ENCODE measurements at places on chromosomes 4 and X. TPM values are rescaled to one million over a fixed set of nuclear protein-coding genes. Genes with fewer than 3 reads are reported as not detected.

- DNase-seq: no peak
- no peaks in the 10 kb centered on the region for H3K4me1 ChIP-seq
- H3K27ac ChIP-seq: no peak overlapping the region
Observed at GRCh38 chrX:72207366-72207765, 25.8 kb downstream of the PIN4 start.

TSPAN6 gene
- total RNA-seq: 0.07 TPM

DNA sequence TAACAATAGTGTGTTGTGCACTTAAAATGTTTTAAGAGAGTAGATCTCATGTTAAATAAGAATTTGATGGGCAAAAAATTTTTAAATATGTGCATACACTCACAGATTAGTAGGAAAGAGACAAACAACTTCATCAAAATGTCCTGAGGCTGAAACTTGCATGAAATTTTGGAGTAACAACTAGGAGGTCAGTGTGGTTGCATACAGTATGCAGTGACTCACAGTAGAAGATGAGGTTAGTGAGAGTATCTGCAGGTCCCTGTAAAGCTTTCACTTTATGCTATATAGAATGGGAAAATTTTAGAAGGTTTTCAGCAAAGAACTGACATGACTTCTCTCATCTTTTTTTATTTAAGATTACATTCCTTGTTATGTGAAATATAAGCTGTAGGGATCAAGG is 453.1 kb upstream of the KLHL4 start:
- H3K27ac ChIP-seq: no peak overlapping the region
- H3K4me1 ChIP-seq: no peaks in the 10 kb centered on the region
- no peaks in the 10 kb centered on the region for H3K36me3 ChIP-seq
- H3K4me3 ChIP-seq: no peak overlapping the region
- H3K27me3 ChIP-seq: no peaks in the 10 kb centered on the region

RNF128 gene
- not detected for total RNA-seq

TDO2 gene
- total RNA-seq: not detected

CCSER1 gene
- 14.4 TPM for total RNA-seq

DNA sequence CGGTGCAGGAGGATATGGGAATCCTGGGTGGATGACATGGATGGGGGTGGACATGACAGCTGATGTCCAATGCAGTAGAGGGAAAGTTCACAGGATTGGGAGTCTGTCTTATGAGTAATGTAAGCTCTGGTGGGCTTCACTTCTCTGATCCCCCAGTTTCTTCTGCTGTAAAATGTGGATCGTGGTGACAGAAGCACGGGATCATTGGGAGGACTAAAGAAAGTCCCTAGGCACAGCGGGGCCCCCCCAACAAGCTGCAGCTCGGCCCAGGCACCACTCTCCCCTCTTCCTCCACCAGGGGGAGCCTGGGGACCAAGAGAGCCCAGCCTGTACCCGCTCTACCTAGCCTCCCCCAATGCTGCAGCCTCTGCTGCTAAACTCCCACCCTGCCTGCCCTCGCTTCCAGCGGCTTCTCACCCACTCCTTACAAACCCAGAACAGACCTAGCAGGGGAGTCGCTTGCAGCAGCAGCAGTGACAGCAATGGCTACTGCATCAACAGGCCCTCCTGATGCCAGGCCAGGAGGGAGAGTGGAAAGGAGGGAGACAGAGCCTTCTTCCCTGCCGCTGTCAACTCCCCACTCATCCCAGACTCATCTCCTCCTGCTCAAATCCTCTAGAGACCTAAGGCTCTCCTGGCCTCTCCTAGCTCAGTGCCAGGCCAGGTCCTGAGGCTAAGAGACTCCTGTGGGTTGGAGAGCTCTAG is 36.1 kb upstream of the IQSEC2 start:
- no peak overlapping the region for H3K4me3 ChIP-seq
- peak; percentile 54 for DNase-seq
- no peaks in the 10 kb centered on the region for H3K36me3 ChIP-seq
- peaks cover 28% of the 10 kb centered on the region for H3K4me1 ChIP-seq
- peaks cover 23% of the 10 kb centered on the region for H3K27me3 ChIP-seq
- no peak overlapping the region for H3K27ac ChIP-seq

- no peak overlapping the region for H3K27ac ChIP-seq
- no peaks in the 10 kb centered on the region for H3K27me3 ChIP-seq
- peaks cover 5% of the 10 kb centered on the region for H3K36me3 ChIP-seq
- peak overlapping the region; percentile 35 for H3K4me3 ChIP-seq
- H3K4me1 ChIP-seq: peaks cover 11% of the 10 kb centered on the region
Observed at GRCh38 chr4:153705743-153706468, 21.8 kb downstream of the TLR2 start.

- no peak overlapping the region for H3K27ac ChIP-seq
- no peaks in the 10 kb centered on the region for H3K27me3 ChIP-seq
- H3K4me3 ChIP-seq: no peak overlapping the region
Observed at GRCh38 chr4:5650040-5650439, 58.3 kb downstream of the EVC2 start.

- no peaks in the 10 kb centered on the region for H3K36me3 ChIP-seq
- H3K27me3 ChIP-seq: peaks cover 11% of the 10 kb centered on the region
- H3K4me3 ChIP-seq: no peak overlapping the region
- H3K27ac ChIP-seq: no peak overlapping the region
Observed at GRCh38 chrX:131068945-131069719, 11.0 kb downstream of the ARHGAP36 start.

DNA sequence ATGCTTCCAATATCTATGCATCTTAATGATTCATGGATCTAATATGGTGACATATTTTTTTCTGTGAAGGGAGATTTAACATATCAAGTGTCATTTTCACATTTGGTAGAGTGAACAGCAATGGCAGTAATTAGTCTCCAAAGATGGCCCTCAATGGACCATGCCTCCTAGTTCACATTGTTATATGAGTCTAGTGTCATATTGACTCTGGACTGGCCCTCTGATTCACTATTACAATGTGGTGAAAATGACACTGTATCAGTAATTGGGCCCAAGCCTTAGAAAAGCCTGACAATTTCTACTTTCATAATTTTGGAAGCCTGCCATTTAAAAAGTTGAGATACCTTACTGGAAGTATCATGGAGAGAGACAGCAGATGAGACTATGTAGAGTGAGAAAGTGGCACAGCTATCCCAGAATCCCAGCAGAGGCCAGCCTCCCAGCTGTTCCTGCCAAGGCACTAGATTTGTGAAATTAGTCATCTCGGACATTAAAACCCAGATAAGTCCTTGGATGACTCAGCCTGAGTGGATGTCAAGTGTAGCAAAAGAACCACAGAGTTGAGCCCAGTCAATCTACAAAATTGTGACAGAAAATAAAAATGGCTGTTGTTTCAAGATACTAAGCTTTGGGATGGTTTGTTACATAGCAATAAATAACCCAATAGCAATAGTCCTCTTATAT is 68.4 kb downstream of the ARHGEF38 start:
- H3K4me3 ChIP-seq: no peak overlapping the region
- H3K27ac ChIP-seq: no peak overlapping the region
- no peaks in the 10 kb centered on the region for H3K36me3 ChIP-seq
- peaks cover 3% of the 10 kb centered on the region for H3K27me3 ChIP-seq
- DNase-seq: no peak

- no peak for DNase-seq
- H3K4me1 ChIP-seq: peaks cover 12% of the 10 kb centered on the region
- no peak overlapping the region for H3K27ac ChIP-seq
Observed at GRCh38 chrX:2263203-2263602, 237.6 kb downstream of the DHRSX start.

DRD5 gene
- not detected for total RNA-seq

- H3K27me3 ChIP-seq: no peaks in the 10 kb centered on the region
- no peak for DNase-seq
- H3K4me1 ChIP-seq: no peaks in the 10 kb centered on the region
- H3K4me3 ChIP-seq: no peak overlapping the region
- H3K27ac ChIP-seq: no peak overlapping the region
Observed at GRCh38 chr4:5165420-5166369, 114.4 kb downstream of the STK32B start.

DNA sequence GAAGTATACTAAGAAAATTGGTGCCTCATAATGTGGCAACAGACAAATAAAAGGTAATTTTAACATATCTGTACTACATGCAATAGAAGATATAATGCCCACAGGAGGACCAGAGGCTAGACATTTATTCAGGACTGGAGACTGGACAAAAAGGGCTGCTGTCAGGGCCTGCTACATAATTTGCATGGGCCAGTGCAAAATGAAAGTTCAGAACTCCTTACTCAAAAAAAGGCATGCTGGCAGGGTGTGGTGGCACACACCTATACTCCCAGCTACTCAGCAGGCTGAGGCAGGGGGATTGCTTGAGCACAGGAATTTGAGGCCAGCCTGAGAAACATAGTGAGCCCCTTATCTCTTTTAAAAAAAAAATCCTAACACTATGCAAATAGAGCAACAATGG is 12.4 kb upstream of the MAOA start:
- peaks cover 2% of the 10 kb centered on the region for H3K4me1 ChIP-seq
- H3K27ac ChIP-seq: no peak overlapping the region
- peaks cover 4% of the 10 kb centered on the region for H3K27me3 ChIP-seq
- no peak for DNase-seq
- no peaks in the 10 kb centered on the region for H3K36me3 ChIP-seq

DNA sequence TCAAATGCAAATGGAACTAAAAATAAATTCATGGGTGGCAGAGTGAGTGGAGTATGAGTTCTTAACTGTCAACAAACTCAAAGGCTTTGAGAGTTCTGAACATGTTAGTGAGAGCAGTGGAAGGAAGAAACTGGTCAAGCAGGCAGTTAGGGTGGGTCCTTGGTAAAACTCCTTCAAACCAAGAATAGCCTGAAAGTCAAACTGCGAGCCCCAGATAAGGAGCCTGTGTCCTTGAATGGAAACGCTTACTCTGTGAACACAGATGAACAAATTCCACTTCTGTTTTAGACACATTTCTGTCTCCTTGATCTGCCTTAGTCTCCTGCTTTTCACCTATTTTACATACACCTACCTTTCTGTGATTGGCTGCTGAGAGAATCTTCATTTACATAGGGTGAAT is 129.4 kb upstream of the PCDH18 start:
- H3K36me3 ChIP-seq: no peaks in the 10 kb centered on the region
- no peak overlapping the region for H3K4me3 ChIP-seq
- no peak for DNase-seq
- no peaks in the 10 kb centered on the region for H3K4me1 ChIP-seq
- no peak overlapping the region for H3K27ac ChIP-seq
- no peaks in the 10 kb centered on the region for H3K27me3 ChIP-seq

DNA sequence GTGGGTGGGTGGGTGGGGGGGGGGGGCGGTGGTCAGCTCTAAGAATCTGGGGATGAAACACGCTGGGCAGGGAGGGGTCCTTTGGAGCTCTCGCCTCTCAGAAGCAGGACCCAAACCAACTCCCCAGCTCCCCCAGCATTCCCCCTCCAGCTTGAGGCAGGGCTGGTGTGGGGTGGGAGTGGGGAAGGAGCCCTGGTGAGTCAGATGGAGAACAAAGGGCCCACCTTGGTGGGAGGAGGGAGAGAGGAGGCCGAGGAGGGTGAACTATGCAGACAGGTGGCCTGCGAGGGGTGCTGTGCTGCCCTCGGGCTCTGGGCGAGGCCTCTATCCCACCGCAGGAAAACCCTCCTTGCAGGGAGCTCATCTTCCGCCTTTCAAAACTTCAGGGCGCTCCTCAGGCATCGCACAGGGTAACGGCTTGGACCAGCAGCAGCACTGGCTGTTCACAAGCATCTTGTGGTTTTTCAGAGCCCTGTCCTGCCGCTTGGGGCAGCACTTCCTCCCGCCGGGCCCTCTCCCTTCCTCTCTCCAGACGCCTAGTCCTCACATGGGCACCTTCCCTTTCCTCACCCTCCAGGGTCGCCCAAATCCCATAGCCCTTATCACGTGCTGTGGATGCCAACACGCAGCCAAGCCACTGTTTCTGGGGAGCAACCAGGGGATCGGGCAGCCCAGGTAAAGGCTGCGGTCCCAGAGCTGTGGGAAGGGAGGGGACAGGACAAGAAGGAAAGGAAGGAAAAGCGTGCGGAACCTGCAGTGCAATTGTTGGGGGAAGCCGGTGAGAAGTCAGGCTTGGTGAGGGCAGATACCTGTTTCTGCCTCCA is 34.0 kb upstream of the GRPEL1 start:
- peak; percentile 34 for DNase-seq
- H3K4me3 ChIP-seq: peak overlapping the region; percentile 91
- H3K27me3 ChIP-seq: peaks cover 4% of the 10 kb centered on the region
- peaks cover 20% of the 10 kb centered on the region for H3K4me1 ChIP-seq
- H3K27ac ChIP-seq: no peak overlapping the region
- no peaks in the 10 kb centered on the region for H3K36me3 ChIP-seq

GRCh38 chr4:124121461-124121971 is 591.0 kb downstream of the ANKRD50 start:
- no peaks in the 10 kb centered on the region for H3K27me3 ChIP-seq
- no peak overlapping the region for H3K4me3 ChIP-seq

DNA sequence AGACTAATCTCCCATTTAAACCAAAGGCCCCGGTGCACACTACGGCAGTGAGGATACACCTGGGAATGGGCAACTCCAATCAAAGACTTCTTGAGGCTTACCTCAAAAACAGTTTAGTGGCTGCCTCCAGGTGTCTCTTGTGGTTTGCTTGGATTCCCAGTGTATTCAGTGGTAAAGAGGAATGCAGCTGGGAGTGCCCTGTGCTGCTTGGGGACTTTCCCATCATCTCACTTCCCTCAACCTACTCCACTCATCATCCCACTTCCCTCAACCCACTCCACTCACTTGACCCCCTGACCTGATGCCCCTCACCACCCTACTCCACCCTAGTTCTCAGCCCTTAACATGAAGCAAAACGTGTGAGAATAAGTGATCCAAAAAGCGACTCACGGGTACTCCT is 177.3 kb upstream of the ETNPPL start:
- no peaks in the 10 kb centered on the region for H3K4me1 ChIP-seq
- H3K36me3 ChIP-seq: no peaks in the 10 kb centered on the region
- no peak for DNase-seq
- H3K27ac ChIP-seq: no peak overlapping the region
- H3K4me3 ChIP-seq: no peak overlapping the region

DNA sequence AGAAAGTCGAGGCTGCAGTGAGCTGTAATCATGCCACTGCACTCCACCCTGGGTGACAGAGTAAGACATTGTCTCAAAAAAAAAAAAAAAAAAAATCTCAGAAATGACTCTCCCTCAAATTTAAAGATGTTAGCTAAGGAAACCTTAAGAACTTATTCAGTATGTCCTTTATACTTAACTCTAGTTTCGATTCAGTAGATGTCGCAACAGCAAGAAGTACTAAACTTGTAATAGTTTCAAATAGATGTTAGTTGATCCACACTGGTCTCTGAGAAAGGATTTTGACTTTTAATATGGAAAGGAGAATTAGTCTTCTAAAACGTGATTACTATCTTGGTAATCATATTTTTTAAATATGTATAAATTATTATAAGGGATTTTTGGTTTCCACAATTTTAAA is 29.6 kb downstream of the NKX3-2 start:
- no peaks in the 10 kb centered on the region for H3K36me3 ChIP-seq
- no peak for DNase-seq
- peaks cover 30% of the 10 kb centered on the region for H3K27me3 ChIP-seq

- no peaks in the 10 kb centered on the region for H3K36me3 ChIP-seq
- DNase-seq: no peak
- H3K27me3 ChIP-seq: peaks cover 2% of the 10 kb centered on the region
- no peak overlapping the region for H3K4me3 ChIP-seq
- H3K4me1 ChIP-seq: peaks cover 1% of the 10 kb centered on the region
Observed at GRCh38 chr4:16443504-16444088, 217.3 kb upstream of the TAPT1 start.

Measured in activated B cell treated with CpG ODN at 0.5 μM for 24 hours (primary cell).